Heart left ventricle (tissue), 16 donors: ENCODE measurements at places on chromosomes 7 and 10. TPM values are rescaled to one million over a fixed set of nuclear protein-coding genes. Genes with fewer than 3 reads are reported as not detected.
A peak's percentile ranks its signal among the peaks of the same experiment; 100 is the strongest.

The CYP26C1 gene
- total RNA-seq, result not detected

The HSPA12A gene
- 13.0 TPM for total RNA-seq

The ANXA8 gene
- total RNA-seq, result 0.96 TPM

- DNase-seq, result peak; percentile 67
Observed at GRCh38 chr10:95415621-95416031, 124.8 kb upstream of the PDLIM1 start.

The SAP25 gene
- not detected for total RNA-seq

The EPHA1 gene
- total RNA-seq, result 0.51 TPM

- DNase-seq, result no peak
Observed at GRCh38 chr10:20237586-20237985, 421.4 kb downstream of the PLXDC2 start.

DNA sequence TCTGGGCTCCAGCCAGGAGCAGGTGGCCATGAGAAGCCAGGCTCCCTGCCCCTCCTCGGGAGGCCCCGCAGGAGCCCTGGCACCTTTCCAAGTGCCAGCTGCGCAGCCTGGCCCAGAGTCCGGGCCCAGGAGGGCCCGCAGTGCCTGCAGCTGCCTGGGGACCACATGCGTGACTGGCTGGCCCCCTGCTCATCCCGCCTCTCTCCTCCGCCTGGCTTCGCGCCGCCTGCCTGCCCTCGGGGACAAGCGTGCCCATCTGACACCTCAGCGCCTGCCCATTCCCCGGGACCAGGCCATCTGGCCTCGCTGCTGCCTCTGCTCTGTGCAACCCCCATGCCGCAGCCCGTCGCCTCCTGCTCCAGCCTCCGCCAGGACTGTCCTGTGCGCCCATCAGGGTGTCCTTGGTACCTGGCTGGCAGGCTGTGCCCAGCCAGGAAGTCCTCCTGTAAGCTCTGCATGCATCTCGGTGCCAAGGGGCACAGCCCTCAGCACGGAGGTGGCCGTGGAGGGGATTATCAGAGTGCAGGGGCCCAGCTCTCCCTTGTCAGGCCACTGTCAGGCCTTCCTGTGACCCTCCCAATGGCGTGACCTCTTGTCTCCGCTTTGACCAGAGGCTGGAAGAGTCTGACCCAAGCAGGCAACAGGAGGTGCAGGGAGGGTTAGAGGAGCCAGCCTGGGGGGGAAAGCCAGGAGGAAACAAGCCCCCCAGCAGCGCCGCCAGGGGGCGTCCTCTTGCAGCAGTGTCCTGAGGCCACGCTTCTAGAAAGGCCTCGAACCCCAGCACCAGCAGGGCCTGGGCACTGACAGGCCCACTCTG lies 50.5 kb downstream of the TMEM209 start:
- no peak for DNase-seq

- no peak for DNase-seq
Observed at GRCh38 chr7:65925040-65925439, 52.2 kb downstream of the VKORC1L1 start.
